Activated CD4-positive, alpha-beta T cell treated with anti-CD3 and anti-CD28 coated beads, Interleukin-2, Interleukin-6, amounts not matched to agents 100 ng/mL and 50 ng/mL, durations not matched to agents 16 hours and 8 hours (primary cell): ENCODE measurements at places on chromosomes 11 and 22.

GRCh38 chr11:8018484-8019313 lies 31.6 kb downstream of the EIF3F start:
- peak; percentile 63 for DNase-seq

GRCh38 chr11:134063124-134063495 lies 5.8 kb upstream of the JAM3 start:
- DNase-seq: no peak

- DNase-seq: peak; percentile 40
These were observed 1098.6 kb upstream of the CCDC90B start for GRCh38 chr11:84384731-84385130.

DNA sequence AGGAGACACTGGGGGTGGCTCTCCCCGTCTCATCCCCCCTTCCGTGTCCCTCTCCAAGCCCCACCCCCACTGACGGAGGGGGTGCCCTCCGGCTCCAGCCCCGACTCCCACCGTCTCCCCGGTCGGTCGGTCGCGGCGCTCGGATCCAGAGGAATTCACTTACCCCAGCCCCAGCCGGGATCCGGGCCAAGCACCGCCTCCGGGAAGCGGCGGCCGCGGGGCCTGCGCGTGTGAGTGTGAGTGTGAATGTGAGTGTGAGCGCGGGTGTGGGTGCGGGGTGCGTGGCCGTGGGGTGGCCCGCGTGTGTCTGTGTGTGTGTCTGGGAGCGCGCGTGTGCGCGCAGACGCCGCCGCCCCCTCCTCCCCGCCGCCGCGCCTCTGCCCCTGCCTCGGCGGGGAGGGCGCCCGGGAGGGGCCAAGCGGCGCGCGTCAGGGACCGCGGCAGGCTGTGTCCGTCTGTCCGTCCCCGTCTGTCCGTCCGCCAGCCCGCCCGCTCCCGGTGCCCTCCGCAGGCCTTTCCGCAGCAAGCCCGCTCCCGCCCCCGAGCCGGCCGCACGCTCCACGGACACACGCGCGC lies at the start of gene ELFN2:
ELFN2 (minus strand) TSS at position 345 of the 576 bp plus-strand sequence. CDS start 51,945 bp downstream, outside the sequence.
- DNase-seq: no peak

- no peak for DNase-seq
These were observed 33.7 kb downstream of the LRRC74B start for GRCh38 chr22:21079493-21079892.

GRCh38 chr11:27350511-27350910 lies 12.5 kb downstream of the CCDC34 start:
- no peak for DNase-seq

DNA sequence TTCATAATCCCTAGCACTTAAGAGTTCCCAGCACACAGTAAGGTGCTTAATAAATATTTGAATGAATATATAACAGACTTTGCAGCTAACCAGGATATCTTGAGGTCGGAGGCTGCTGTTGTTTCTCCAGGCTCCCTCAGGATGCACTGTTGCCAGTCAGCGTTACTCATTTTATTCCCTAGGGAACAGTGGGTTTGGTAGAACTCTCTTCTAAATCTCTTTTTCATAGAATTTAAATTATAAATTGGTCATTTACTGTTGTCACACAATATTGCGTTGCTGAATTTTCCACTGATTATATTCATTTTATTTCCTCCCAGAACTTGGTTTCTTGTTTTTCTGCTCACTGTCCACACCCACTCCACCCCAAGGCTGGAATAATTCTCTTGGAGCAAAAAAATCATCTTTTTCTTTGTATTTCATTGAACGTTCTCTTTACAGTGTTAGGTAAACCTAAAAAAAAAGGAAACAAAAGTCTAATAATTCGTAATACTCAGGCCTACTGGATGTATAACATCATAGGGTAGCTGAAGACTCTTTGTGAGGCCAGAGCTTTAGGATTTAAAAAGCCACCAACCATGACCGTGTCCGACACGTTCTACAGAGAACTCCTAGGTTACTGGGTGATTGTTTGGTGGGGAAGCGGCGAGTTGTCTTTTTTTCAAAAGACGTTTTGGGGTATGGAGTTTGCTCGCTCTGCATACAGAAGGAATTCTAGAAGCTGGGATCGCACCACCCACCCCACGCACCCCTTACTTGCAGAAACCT lies 766 bp upstream of the CAPRIN1 start:
- DNase-seq: no peak

DNA sequence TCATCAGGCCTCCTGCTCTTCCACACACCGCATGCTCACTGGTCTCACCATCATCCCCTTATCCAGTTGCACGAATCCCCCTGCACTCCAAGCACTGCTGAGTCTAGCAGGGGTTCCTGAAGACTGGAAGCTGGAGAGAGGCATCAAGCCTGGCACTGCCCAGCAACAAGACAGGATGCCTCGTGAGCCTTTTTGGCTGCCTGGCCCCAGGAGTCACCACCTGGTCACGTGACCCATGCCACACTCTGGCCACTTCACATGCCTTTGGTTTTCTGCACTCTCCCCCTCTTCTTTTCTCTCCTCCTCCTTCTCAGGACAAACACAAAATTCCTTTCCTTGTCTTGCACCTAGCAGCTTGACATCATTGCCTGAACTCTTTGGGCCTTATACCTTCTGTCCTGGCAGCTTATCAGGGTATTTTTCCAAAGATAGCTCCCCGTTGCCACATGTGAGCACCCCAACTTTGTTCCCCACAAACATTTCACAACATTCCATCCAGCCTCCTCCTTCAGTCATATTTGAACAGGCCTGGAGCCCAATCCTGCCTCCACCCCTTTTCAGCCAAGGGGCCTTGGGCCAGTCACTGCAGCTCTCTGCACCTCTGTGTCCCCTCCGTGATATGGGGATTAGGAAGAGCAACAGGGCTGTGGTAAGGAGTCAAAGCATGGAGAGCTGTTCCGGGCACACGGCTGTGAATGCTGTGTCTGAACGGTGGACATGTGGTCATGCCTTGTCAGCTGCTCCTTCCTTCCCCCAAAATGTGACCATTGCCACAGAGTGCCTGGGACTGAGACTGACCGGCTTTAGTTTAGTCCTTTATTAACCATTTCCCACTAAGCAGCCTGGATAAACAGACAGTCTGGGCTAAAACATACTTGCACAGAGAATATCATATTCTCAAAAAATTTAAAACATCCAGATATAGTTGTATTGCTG lies 2.8 kb upstream of the PACSIN2 start:
- DNase-seq: no peak

GRCh38 chr11:22730319-22730718 lies 63.9 kb downstream of the GAS2 start:
- no peak for DNase-seq

DNA sequence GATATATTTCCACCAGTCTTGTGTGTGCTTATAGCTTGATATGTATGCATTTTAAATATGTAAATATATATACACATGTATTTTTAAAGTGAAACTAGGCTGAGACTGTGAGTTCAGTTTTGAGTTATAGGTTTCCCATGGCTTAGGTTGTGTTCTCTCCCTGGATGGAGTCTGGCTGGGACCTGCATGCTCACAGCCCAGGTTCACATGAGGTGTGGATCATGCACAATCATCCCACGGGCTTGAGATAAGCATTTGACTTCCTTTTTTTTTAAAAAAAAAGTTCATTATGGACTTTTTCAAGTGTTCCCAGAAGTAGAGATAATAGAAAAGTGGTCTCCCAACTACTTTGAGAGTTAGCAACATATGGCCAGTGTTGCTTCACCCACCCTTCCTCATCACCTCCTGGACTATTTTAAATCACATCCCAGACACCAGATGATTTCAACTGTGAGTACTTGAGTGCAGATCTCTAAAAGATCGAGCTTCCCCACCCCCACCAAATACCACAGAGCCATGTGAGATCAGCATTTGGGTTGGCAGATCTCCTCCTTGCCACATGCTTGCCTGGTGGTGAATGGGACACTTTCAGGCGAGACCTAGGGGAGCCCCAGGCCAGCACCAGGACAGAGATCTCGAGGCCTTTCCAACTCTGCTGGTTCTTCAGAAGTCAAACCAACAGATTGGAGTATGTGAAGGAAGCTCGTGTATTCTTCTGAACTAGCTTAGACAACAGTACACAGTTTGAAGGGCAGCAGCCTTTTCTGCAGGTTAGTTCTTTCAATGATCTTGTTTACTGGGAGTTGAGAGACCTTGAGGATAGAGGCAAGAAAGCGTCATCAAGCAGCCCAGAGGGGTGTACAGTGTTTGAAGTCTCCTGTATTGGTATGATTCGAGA lies 15.9 kb downstream of the MED15 start:
- peak; percentile 35 for DNase-seq

- no peak for DNase-seq
These were observed 4.9 kb upstream of the ATF4 start for GRCh38 chr22:39515266-39516050.

DNA sequence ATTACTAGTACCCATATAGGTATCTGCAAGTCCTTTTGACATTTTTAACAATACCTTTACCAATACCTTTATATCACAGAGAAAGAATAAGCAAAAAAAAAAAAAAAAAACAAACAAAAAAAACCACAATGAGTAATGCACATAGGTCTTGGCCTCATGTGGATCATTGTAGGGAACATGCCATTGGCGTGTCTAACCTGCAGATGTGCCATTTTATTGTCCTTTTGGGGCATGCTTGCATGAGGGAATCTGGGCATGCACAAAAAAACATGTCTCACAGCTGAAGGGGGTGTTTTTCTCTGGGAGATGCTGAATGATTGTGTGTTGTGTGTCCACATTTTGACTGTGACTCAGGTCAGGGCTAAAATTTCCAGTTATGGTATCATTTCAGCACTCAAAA lies 361.6 kb downstream of the GUCY1A2 start:
- DNase-seq: no peak

- DNase-seq: no peak
These were observed 100.0 kb downstream of the PAX6 start for GRCh38 chr11:31711137-31711536.

DNA sequence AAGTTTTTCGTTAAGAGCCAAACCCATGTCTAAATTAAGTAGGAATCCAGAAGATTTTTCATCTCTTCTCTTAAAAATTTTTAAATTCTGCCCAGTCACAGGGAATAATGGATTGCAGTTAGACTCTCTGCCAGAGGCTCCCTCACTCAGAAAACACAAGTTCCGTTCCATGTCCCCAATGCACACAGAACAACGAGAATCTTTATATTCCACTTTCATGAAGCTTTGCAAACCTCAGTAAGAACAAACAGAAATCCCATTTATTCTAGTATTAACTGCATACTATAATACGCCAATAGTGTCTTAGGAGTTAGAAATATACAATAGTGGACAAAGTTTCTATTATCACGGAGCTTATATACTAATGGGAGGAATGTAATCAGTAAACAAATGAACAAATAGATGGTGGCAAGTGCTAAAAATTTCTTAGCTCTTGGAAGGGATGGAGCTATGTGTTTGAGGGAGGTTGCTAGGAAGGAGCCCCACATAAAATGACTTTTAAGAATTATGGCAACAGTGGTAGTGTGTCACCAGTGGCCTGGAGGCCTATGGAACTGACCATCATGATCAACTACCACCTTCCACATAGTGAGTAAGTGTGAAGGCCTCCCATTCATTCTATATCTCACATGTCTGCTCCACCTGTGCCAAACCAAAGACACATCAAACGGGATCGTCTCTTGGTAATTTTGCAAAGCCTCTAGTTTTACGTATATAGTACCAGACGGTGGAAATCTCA lies 24.9 kb downstream of the PICALM start:
- DNase-seq: no peak

DNA sequence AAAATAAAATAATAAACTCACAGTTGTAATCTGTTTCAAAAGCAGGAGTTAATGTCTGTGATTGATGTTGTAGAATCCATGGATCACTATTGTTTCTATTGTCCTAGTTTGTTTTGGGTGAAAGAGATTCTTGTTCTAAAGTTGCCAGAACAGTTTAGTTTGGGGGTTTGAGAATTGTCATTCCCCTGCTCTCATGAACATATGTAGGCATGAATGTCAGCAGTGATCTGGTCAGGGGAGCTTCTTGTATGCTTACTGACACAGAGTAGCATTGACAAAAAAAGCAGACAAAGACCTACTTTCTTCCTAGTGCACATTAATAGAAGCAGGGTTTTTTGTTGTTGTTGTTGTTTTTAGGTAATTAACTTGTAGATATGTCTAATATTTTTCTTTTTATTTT lies 38.6 kb downstream of the ARHGAP1 start:
- no peak for DNase-seq

DNA sequence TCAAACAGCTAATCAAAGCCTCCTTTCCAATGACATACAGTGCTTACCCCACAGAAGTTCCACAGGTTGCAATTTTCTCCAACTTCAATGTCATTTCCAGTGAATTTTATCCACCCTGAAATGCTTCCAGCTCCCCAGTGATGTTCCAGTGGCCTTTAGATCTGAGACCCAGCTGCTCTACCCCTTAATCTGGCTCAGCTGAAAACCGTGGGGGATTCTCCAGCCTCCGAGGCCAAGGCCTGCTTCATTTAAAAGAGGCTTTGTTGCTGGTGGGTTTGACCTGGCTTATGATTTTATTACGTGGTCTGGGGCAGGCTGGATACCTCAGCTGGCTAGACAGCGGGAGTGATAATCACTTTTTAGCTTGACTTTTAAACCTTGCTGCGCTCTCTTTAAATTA lies 10.9 kb downstream of the HEPHL1 start:
- no peak for DNase-seq

DNA sequence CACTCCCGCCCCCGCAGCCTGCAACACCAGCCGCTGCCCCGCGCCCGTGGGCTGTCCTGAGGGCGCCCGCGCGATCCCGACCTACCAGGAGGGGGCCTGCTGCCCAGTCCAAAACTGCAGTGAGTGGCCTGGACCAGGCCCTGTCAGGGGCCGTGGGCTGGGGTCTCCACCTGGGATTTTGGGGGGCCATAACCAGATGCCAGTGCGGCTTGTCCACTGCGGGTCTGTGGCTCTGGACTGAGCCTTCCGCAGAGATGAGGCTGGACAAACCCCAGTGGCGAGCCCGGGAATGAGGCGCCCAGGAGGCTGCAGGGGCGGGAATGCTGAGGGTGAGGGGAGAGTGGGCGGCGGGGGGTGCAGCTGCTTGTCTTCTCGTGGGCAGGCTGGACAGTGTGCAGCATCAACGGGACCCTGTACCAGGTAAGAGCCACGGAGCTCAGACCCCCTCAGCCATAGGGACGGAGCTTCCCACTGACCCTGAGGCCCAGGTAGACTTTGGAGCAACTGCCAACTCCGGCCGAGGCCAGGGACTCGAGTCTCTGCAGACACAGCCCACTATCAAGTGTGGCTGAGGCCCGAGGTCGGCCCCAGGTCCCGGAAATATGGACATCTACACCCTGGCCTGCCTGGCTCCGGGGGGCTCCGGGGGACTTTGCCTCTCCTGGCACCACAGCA lies 24.8 kb upstream of the MUC5B start:
- no peak for DNase-seq

DNA sequence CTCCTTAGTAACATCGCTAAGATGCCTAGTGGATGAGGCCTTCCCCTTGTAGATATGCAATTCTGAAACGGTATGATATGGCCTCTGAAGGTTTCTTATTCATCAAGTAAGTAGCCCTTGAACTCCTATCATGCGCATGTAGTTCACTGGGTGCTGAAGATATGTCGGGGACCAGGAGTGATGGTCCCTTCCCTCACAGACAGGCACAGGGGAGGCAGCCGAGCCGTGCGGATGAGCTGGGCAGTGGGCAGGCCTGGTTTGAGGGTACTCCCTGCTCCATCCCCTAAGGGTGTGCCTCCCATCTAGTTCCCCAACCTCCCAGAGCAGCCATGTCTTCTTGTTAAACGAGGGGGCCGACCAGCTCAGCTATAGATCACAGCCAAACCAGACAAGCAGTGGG lies 40.1 kb downstream of the TP53I11 start:
- no peak for DNase-seq
